ENCODE measurements at places on chromosomes 7 and 10. TPM values are rescaled to one million over a fixed set of nuclear protein-coding genes. Genes with fewer than 3 reads are reported as not detected.

DNA sequence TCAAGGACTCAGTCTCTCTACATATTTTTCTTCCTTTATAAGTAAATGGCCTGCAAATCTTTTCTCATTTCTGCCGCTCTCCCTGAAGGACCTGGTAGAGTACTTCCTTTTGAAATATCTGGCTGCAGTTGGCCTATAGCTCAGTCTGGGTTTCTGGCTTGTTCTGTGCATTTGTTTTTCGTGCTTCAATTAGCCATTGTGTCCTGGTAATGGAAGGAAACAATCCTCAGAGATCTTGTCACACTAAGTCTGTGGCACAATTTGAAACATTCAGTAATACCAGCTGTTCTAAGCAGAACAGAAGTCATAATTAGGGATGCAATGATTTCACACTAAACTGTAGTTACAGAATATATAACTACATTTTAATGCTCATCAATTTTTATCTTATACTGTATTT, 545.0 kb downstream of the NRG3 start:
- H3K27me3 ChIP-seq: no peaks in the 10 kb centered on the region
- no peaks in the 10 kb centered on the region for H3K36me3 ChIP-seq
- H3K27ac ChIP-seq: no peak overlapping the region
- no peaks in the 10 kb centered on the region for H3K4me1 ChIP-seq
- no peak overlapping the region for H3K4me3 ChIP-seq
- DNase-seq: no peak

DNA sequence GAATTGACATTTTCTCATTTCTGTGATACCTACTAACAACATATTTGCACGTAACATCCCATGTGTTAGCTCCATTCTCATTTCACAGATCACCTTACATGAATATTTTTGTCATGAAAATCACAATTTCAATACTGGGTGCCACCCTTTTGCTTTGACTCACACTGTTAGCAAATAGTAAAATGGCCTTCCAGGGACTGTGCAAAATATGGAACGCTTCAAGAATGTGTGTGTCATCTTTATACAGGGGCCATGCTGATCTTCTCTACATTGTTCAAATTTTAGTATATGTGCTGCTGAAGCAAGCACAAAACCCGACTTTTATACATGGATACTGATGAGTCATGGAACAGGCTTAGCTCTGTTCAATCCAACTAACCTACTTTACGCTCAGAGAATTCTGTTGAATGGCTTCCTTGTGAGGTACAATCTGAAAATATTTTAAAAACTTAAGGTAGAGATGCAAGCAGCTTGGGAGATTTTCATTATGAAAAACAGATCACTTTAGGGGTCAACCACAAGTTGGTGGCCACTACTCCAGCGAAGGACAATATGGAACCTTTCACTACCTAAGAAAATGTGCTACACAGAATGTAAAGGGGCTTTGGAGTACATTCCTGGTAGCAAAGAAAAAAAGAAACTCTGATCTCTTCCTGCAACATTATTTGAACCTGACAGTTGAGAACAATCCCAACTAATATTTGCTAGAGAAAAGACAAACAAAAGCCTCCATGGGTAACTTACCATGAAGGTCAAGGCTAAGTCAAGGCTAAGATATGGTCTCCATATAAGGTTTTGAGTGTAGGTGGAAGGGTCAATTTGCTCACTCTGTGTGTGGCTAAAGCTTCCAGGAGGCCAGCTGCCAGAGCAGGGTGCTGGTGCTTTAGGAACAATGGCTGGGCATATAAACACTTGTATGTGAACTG, 11.9 kb downstream of the ANKRD26 start:
- no peaks in the 10 kb centered on the region for H3K4me1 ChIP-seq
- peaks cover 27% of the 10 kb centered on the region for H3K36me3 ChIP-seq
- no peak overlapping the region for H3K4me3 ChIP-seq
- no peak for DNase-seq
- no peaks in the 10 kb centered on the region for H3K27me3 ChIP-seq

Gene GPR15LG
- not detected for total RNA-seq

DNA sequence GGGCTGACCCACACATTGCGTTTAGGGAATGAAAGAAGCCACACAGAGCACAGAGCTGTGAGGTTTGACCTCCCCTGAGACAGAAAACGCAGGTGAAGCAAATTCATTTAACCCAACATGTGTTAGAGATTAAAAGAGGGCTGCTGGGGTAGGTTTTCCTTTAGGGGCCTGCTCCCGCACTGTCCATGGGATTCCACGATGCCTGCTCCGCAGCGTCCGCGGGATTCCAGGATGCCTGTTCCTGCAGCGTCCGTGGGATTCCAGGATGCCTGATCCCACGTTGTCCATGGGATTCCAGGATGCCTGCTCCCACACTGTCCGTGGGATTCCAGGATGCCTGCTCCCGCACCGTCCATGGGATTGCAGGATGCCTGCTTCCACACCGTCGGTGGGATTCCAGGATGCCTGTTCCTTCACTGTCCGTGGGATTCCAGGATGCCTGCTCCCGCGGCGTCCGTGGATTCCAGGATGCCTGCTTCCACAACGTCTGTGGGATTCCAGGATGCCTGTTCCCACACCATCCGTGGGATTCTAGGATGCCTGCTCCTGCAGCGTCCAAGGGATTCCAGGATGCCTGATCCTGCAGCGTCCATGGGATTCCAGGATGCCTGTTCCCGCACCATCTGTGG, 78.7 kb downstream of the VIPR2 start:
- no peaks in the 10 kb centered on the region for H3K4me1 ChIP-seq
- no peak overlapping the region for H3K27ac ChIP-seq
- peaks cover 7% of the 10 kb centered on the region for H3K27me3 ChIP-seq
- no peak for DNase-seq
- H3K36me3 ChIP-seq: no peaks in the 10 kb centered on the region

GRCh38 chr10:759898-760477, 70.5 kb upstream of the DIP2C start:
- H3K36me3 ChIP-seq: no peaks in the 10 kb centered on the region
- no peaks in the 10 kb centered on the region for H3K4me1 ChIP-seq
- H3K27ac ChIP-seq: no peak overlapping the region
- no peak overlapping the region for H3K4me3 ChIP-seq
- DNase-seq: no peak
- H3K27me3 ChIP-seq: no peaks in the 10 kb centered on the region

Gene RAB19
- not detected for total RNA-seq

Gene RP9
- total RNA-seq: 29.3 TPM
